ENCODE measurements at places on chromosomes 2 and 18.

DNA sequence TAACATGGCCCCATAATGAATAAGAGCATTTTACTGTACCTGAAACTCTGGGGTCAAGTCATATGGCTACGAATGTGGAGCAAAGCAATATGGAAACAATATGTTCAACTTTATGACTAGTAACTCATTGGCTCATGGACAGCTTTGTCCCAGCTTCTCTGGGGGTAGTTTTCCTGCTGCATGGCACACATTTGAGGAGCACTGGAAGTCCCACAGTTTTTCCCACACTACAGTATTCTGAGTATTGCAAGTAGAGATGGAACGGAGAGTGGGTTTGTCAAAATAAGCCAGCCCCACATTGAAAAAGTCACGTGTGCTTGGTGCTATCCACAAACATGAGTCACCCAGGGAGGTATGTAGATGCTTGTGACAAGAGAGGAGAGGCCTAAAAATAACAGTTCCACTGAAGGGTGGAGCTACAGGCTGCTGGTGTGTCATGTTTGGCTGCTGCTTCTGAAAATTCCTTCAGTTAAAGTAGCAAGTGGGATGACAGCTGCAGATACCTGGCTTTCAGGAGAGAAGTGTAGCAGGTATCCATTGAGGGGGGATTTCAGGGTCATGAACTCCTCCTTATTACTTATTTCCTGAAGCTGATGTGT is 48.2 kb upstream of the CTAGE1 start:
- no peak for DNase-seq

GRCh38 chr18:295756-296490 is 28.1 kb upstream of the THOC1 start:
- DNase-seq, result no peak

DNA sequence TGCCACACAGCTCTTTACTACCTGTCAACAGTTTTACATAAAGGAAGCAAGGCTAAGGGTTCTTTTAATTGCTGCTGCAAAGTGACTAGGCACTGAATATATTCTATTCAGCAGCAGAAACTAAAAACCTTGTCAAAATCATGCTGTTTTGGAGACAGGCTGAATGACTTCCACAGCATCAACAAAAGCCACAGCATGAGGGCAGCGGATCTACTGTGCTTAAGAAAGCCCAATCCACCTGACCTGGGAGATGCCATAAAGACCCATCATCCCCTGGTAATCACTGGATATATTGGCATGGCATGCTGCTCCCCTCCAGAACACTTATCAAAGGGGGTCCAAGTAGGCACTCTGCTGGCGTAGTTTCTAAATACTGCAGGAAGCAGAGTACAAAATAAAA is 715.1 kb upstream of the SLC8A1 start:
- no peak for DNase-seq

GRCh38 chr2:181814057-181814491 is 77.5 kb upstream of the ITPRID2 start:
- no peak for DNase-seq

DNA sequence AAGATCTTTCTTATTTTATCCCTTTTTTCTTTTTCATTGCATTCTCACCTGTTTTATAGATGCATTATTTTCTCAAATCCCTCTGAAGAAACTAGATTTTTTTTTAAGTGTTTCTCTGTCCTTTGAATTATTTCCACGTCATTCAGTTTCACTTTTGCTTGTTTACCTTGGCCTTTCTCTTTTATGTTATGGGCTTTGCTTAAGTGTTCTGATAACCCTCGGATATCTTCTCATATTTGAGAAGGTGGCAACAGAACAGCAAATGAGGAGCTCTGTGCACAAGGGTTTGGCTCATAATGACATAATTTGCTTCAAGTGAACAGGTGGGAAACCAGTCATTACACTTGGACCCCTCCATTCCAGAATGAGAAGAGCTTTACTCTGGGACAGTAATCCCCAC is 111.9 kb downstream of the C1D start:
- no peak for DNase-seq

All from colonic mucosa (tissue), 4 donors.